ENCODE measurements at places on chromosomes 1 and 21.

- DNase-seq: no peak
Observed at GRCh38 chr1:111618961-111619634, 491 bp upstream of the RAP1A start.

GRCh38 chr1:23466423-23466989 is 17.5 kb downstream of the ASAP3 start:
- no peak for DNase-seq

DNA sequence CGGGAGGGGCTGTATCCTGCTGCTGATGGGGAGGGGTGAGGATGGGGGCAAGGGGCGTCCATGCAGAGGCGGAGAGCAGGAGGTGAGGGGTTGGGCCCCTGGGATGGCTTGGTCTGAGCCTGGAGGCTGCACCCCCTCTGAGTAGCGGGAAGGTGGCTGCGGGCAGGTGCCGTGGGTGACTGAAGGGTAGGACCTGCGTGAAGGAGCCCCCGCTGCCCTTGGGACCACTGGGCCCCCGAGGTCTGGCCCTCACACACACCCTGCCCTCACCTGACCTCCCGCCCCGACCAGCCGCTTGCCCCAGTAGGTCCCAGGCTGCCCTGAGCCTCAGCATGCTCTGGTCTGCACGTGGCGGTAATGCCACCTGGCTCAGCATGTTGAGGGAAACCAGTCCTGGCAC is 12.8 kb upstream of the SKI start:
- DNase-seq: no peak

- DNase-seq: no peak
Observed at GRCh38 chr1:7178336-7178735, 393.1 kb downstream of the CAMTA1 start.

- DNase-seq: no peak
Observed at GRCh38 chr1:62286786-62287224, 32.4 kb downstream of the KANK4 start.

GRCh38 chr1:188062456-188062855 is 1233.7 kb downstream of the PLA2G4A start:
- DNase-seq: no peak

DNA sequence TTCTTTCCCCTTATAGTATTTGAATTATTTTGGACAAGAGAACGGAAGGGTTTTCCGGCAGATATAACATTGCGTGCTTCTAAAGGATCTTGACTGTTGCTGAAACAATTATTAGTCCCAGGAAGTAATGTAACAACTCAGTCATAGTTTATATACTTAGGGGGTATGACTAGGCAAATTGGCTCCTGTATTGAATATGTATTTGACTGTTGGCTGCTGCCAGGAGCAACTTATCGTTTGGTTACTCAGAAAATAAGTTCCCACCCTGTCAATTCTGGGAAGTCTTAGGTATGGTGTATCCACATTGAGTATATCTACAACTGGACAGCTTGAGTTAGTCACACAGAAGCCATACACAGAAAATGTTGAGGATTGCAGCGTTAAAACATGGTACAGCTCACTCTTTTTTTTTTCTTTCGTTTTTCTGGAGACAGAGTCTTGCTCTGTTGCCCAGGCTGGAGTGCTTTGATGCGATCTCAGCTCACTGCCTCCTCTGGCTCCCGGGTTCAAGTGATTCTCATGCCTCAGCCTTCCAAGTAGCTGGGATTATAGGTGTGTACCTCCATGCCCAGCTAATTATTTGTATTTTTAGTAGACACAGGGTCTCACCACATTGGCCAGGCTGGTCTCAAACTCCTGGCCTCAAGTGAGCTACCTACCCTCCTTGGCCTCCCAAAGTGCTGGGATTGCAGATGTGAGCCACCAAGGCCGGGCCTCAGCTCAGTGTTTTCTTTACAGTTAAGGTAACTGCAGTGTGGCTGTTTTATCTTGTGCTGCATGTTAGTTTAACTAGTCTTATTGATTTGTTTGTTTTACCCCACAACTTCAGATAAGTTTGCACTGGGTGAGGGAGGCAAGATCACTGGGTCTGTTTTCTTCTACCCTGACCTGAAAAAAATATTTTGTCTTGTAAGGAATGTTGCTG is 10.2 kb downstream of the SMAP2 start:
- DNase-seq: no peak

DNA sequence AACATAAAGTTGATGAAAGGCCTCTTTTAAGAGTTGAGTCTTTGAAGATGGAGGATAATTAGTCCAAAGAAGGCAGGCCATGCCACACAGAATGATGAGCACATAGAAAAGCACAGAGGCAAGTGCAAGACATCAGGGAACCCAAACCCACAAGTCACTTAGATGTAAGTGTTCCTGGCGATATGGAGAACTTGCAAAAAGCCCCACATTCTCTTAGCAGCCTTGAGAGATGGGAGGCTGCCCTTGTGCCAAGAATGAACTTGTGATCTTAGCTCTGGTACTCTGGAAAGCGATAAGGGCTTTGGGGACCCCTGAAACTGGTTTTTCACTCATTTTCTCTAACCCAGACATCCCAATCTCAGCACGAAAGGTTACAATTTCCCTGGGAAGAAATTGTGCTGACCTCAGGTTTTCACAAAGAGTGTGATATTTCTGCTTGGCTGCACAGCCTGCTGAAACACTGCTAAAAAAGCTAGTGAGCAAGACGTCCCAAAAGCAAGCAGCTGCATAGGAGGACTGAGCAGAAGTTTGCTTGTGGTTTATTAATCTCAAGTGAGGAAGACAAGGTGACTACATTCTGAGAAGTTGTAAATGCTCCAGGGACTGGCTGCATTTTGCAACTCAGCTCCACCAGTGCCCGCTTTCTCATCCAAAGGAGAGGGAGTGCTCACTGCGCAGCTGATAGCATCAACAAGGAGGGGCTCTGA is 496.9 kb upstream of the CAMK1G start:
- DNase-seq: no peak

DNA sequence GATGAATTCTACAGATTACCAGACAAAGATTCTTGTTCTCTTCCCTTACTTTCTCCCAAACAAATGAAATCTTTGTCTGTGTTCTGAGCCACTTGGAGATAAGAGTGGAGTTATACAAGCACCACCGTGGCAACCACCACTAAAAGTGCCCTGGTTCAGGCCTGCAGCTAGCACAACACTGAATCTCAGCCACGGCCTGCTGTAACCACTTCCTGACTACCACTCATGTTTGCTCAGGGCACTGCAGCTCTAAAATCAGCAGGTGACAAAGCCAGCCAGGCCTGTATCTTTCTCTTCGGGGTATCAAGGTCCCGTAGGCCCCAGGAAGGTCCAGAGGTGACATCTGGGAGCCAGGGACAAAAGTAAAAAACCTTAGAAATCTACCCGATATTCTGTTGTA is 3.2 kb upstream of the OR2T6 start:
- no peak for DNase-seq

- DNase-seq: no peak
Observed at GRCh38 chr1:241225741-241226140, 131.3 kb downstream of the RGS7 start.

DNA sequence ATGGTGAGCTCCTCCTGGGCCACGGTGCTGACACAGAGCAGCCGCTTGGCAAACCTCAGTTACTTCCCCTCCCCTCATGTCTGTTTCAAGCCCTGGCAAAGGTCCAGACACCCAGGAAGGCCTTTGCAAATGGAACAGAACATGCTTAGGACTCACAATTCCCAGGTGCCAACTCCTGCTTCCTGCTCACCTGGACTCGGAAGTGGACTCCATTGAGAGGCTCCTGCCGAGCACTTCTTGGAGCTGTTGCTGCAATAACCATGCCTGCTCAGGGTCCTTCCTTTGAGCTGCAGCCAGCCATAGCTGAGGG is 10.7 kb downstream of the DCST2 start:
- DNase-seq: no peak

- DNase-seq: no peak
Observed at GRCh38 chr1:226654046-226654667, 84.9 kb downstream of the ITPKB start.

GRCh38 chr1:228020686-228021354 is 14.0 kb downstream of the WNT3A start:
- no peak for DNase-seq

- DNase-seq: no peak
Observed at GRCh38 chr1:225972344-225973152, 26.6 kb downstream of the SDE2 start.

DNA sequence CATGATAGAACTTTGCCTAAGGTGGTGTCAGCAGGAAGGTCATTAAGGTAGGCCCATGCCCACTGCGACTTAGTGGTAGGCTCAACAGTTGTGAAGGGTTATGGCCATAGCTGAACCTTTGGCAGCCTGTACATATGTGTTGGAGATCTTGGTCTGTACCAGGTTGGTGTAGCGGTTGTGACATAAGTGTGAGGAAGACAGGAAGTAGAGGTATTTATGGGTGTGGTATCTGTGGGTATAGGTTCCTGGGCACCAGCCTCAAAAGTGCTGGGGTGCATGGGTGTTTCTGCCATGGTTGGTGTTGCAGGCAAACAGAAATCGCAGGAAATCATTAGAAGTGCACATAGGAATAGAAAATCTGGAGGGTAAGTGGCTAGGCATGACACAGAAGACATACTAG is 18.6 kb upstream of the LRIF1 start:
- DNase-seq: no peak

DNA sequence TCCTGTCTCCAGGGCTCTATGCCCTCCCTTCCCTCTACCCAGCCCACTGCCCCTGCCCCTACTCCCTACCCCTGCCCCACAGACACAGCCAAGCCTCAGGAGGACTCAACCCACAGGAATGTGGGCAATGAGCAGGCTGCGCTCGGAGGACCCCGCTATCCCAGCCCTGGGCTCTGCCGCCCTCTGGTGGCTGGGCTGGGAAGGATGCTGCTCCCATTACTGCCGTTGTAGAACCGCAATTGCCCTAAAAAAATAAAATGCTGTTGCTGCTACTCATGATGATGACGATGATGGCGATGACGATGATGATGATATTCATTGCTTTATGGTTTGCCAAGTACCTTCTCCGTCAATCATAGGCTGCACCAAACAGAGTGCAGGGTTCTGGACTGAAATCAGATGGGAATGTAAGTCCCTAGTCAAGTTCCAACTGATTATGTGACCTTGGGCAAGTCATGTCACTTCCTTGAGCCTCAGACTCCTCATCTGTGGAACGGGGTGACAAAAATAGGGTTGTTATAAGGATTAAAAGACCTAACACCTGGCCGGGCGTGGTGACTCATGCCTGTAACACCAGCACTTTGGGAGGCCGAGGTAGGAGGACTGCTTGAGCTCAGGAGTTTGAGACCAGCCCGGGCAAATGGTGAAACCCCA is 24.6 kb downstream of the ARHGEF19 start:
- DNase-seq: peak; percentile 62

GRCh38 chr1:56019922-56020321 is 559.4 kb downstream of the PLPP3 start:
- DNase-seq: no peak

DNA sequence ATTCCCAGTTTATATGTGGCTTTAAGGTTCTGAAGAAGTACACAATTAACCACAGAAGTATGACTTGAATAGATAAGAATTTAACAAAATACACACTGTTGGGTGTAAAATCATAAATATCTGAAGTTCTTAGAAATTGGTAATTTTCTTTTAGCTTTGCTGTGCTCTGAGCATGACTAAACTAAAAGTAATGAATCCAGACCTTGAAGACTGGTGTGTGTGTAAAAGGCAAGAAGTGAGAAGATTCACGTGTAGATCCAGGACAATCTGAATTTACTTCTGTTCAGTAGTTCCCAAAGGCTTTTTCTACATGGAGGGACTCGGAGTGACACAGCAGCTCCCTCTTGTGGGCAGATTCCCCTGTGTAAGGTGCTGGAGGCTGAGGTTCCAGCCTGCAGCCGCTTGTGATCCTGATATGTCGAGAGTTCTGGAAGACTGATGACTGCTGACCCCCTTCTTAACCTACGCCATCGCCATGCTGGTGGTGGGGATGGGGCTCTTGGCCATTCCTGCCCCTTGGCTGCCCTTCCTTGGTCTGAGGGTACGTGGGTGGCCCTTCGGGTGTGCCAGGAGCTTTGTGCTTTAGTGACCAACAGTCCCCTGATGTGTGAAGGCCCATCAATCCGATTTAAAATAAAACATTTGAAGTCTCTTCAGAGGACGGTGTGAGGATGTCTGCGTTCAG is 62.7 kb downstream of the ADARB1 start:
- peak; percentile 66 for DNase-seq

DNA sequence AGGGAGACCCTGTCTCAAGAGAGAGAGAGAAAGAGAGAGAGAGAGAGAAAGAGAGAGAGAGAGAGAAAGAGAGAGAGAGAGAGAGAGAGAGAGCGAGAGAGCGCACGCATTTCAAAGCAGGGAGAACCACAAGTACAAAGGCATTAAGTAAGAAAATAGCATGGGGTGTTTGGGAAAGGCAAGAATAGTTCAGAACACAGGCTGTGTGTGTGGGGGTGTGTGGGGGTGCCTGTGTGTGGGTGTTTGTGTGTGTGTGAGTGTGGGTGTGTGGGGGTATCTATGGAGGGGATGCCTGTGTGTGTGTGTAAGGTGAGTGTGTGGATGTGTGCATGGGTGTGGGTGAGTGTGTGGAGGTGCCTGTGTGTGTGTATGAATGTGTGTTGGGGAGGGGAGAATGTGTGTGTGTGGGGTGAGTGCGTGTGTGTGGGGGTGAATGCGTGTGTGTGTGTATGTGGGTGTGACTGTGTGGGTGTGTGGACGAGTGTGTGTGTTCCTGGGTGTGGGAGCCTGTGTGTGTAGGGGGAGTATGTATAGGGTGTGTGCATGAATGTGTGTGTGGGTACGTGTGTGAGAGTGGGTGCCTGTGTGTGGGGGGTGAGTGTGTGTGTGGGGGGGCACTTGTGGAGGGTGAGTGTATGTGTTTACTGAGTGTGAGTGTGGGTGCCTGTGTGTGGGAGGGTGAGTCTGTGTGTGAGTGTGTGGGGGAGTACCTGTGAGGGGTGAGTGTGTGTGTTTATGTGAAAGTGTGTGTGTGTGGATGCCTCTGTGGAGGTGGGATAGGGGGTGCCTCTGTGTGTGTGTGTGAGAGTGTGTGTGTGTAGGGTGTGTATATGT is 19.1 kb upstream of the HDAC1 start:
- no peak for DNase-seq

DNA sequence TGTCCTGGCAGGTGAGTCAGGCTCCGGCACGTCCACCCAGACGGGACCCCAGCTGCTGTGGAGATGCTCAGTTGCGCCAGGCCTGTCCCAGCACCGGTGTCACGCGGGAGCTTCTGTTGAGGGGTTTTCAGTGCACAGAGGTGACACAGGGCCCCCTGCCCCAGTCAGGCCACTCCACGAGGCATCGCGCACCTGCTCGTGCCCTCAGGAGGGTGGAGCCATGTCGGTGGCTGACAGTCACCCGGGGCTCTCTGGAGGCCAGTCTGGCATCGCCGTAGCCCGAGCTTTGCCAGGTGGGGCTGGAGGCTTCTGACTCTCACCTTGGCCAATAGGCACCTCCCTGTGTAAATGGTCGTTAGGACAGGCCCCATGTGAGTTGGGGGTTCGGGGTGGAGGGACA is 11.1 kb downstream of the TMEM240 start:
- no peak for DNase-seq

- DNase-seq: no peak
Observed at GRCh38 chr1:89540406-89540970, 15.9 kb downstream of the LRRC8B start.

- DNase-seq: no peak
Observed at GRCh38 chr21:17386498-17386897, 126.3 kb upstream of the CXADR start.

Data from stimulated activated CD4-positive, alpha-beta T cell treated with anti-CD3 and anti-CD28 coated beads, TNF-alpha, amount 100 ng/mL, for 48 hours (primary cell).